Caudate nucleus (tissue), 63 donors: ENCODE measurements at places on chromosomes 13 and 19.

DNA sequence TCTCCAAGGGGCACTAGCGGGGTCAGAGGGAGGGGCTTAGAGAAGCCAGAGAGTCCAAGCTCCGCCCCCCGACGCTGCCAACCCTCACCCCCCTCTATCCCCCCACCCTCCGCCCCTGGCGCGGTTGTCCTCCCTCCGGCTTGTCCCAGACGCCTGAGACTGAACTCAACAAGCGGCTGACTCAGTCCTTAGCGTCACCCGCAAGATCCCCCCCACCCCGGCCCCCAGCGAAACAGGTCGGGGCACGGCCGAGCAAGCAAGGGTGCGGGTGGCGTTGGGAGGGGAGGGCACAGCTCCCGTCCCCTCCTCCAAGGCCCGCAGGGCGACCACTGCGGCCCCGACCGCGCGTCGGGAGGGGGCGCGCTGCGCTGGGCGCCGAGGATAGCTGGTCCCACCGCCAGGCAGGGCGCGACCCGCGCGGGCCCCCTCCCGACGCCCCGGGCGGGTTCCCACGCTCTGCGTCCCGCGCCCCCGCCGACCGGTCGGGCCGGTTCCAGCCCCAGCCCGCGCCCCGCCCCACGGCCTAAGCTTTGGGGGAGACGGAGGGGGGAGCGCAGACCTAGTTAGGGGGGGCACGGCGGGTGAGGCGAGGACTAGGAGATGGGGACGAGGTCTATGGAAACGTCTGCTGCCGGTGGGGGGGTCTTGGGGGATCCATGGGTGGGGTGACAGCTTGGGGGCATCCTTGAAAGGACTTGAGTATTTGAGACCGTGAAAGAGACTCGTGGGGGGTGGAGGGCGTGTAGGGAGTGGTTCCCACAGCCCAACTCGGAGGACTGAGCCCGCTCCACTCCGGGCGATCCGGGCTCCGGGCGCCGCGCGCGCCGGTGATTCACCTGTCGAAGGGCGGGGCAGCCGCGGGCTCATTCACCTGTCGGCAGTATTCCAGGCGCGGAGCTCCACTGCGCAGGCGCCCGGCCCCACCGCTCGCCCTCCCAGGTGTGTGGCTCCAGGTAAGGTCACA, 5.1 kb downstream of the NOTCH3 start:
- DNase-seq = no peak

GRCh38 chr13:111898956-111899713, 167.8 kb upstream of the SOX1 start:
- DNase-seq = no peak

DNA sequence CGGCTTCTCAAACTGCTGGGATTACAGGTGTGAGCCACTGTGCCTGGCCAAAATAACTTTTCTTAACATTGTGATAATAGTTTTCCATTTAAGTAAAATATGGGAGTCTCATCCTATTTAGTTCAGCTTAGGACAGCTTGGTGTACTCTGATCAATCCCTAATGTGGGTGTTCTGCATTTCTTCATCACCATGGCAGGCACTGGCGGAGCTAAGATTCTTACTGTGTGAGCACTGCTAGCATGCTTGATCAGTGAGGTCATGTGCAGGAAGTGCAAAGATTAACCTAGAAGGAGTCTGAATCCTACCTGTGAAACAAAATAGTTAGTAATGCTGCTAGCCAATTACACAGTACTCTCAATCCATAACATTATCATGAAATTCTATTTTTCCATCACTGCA, 1684.2 kb upstream of the SLC10A2 start:
- DNase-seq = no peak

DNA sequence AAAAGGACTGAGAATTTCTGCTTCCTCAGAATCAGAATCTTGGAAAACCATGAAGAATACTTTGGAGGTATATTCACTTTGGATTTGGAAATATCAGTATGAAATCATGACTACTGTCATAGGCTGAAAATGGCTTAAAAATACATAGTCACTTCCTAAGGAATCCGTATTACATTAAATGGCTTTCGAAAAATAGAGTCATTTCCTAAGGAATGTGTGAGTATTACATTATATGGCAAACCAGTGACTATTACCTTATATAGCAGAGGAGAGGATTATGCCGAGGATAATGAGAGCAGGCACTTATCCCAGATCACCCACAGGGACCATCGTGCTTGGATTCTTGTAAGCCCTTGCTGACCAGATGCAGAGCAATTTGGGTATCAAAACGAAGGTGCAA, 1471.8 kb downstream of the EFNB2 start:
- no peak for DNase-seq
